Glutamatergic neuron (in vitro differentiated cells): ENCODE measurements at places on chromosomes 5 and 9. TPM values are rescaled to one million over a fixed set of nuclear protein-coding genes. Genes with fewer than 3 reads are reported as not detected.

The FGF1 gene
- total RNA-seq: not detected

GRCh38 chr5:4424895-4425294, 715.2 kb upstream of the ADAMTS16 start:
- no peak for DNase-seq

DNA sequence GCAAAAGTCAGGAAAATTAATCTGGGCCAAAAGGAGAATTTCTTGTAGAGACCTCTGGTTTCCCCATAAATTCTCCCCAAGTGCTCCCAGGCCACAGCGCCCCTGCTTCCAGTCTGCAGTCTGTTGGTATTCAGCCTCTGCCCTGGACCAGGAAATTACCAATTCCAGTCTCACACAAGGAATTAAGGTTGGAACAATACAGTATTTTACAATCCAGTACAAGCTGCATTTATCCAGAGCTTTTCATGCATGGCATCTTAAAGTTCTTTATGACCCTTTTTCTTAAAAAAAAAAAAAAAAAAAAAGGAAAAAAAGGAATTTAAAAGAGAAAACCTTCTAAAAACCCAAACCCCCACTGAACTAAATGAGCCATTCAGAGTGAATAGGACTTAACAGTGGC, 139.6 kb upstream of the RANBP3L start:
- DNase-seq: no peak

DNA sequence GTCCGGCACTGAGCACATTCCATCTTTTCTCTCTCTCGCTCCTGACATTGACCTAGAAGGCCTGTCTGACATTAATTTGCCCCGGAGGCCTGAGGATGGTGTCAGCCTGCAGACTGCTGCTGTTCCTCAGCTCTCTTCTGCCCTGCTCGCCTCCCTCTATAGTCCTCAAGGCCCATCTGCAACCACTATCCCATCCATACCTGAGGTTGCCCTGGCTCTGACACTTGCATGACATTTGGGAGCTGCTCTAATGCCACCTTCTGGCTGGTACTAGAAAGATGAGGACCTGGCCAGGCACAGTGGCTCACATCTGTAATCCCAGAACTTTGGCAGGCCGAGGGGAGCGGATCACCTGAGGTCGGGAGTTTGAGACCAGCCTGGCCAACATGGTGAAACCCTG, 38.6 kb upstream of the GGTA1 start:
- DNase-seq: no peak

The PRDM9 gene
- total RNA-seq: not detected

The OR1Q1 gene
- total RNA-seq: not detected

- no peak for DNase-seq
Measured at GRCh38 chr5:44360919-44361318, 28.3 kb downstream of the FGF10 start.

DNA sequence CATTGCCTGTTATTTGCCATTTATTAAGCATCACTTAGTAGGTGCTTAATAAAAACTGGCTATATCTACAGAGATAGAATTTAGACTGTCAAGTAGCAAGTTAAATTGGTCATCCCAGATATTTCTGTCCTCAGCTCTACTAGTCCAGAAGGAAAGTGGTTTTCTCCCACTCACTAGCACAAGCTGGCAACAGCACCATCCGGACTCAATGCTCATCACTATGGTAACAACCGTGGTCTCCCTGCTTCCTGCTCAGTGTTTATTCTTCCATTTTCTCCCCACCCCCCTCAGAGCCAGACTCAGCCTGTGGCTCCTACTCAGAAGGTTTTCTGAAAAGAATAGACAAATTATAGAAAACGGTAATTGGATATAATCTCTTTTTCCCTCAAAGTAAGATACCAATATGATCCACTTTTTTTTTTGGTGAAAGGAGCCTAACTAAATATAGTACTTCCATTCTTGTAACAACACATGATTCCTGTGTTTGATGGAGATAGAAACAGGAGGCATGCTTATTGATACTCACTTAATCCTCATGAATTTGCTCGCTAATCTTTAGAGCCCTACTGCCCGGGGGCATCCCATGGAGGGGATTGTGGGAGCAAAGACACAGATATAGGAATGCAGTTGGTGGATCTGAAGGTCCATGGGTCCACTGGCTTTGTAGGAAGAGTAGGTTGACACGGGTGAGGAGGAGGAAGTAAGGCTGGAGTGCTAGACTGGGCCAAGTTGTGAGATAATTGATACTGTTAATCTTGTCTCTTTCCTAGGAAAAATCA, 191.4 kb downstream of the MAN2A1 start:
- no peak for DNase-seq

- DNase-seq: no peak
Measured at GRCh38 chr9:86836797-86837196, 110.5 kb downstream of the GAS1 start.

The KLF4 gene
- total RNA-seq: 72.1 TPM

DNA sequence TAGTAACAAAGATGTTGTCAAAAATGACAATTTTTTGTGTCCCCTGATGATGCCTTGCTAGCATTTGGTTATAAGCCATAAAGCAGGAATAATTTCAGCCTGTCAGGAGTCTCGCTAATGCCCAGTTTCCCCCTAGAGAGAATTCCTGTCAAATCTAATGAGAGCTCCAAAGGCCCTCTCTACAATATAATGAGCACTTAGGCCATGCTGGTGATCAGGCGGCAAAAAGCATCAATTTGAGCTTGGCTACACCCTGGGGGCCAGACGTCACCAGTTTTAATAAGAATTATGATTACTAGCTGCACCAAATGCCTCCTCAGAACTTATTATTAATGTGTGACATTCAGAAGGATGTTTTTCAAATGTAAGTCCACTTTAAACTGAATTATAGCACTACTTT, 6.1 kb downstream of the TLE1 start:
- peak; percentile 46 for DNase-seq

DNA sequence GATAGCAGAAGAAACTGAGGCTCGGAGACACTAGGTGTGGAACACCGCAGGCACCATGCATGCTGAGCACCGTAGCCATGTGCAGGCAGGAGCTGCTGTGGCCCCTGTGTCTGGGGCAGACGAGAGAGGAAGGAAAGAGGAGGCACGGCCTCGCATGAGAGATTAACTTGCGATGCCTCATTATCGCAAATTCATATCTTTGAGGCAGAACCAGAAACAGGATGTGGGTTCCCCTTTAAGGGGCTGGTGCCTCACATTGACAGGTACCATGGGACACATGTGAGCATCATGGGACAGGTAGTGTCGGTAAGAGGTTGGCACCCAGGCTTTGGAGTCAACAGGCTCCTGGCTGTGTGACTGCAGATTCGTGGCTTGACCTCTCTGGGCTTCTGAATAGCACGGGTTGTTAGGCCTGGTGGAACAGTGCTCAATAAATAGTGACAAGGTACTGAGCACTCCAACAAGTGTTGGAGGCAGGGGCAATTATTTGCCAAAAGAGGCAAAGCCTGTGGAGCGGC, 40.8 kb downstream of the NAIF1 start:
- no peak for DNase-seq

DNA sequence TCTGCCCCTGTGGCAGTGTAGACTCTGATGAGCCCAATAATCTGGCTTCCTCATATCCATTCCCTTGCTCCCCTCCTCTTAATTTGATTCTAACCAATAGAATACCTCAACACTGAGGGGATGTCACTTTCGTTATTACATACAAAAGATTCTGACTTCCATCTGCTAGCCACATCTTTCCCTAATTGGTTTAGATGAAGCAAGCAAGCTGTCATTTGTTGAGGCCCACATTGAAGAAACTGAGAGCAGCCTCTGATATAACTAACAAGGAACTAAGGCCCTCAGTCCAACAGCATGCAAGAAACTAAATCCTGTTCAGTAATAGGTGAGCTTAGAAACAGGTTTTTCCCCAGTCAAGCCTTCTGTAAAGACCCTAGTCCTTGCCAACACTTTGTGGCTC, 5.8 kb downstream of the ADAMTS6 start:
- no peak for DNase-seq

DNA sequence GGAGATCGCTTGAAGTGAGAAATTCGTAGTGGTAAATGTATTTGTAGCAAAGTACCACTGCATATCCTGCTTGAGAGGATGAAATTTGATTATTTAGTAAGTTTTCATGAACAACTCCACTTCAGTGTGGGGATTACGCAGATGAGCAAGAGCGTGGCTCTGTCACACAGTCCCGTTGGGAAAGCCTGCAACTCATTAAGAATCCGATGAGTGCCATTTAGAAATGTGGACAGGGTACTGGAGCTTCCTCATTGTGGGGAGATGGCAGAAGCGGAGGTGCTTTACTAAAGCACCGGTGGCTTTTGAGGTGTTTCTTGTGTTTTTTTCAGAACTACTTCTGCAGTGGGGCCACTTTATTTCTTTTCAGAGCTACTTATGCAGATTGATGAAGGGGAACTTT, 1.4 kb downstream of the TJP2 start:
- DNase-seq: no peak

DNA sequence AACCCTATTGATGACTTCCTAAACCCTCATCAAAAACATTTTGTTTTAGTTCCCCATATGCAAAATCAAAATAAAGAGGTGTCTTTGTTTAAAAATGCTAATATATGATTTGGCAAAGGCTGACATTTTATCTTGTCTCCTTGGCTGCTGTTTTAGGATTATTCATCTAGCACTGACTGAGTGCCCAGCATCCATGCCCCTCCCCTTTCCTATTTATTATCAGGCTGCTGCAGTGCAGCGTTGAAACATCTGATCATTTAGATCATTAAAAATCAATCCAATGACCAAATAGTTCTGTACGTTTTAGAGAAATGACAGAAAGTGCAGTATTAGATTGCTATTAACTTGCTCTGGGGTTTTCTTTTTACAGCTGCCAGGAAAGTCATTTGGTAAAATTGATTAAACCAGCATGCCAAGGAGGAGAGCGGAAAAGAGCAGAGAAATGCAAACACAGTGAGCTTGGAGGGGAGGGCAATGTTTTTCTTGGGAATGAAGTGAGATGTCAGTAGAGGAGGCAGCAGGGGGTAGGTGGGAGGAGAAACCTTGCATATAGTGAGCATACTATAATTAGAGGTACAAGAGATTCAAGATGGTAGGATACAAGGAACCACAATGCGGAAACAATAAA, 286.3 kb downstream of the PDE4D start:
- DNase-seq: no peak

The TMEM171 gene
- total RNA-seq: 1.1 TPM

DNA sequence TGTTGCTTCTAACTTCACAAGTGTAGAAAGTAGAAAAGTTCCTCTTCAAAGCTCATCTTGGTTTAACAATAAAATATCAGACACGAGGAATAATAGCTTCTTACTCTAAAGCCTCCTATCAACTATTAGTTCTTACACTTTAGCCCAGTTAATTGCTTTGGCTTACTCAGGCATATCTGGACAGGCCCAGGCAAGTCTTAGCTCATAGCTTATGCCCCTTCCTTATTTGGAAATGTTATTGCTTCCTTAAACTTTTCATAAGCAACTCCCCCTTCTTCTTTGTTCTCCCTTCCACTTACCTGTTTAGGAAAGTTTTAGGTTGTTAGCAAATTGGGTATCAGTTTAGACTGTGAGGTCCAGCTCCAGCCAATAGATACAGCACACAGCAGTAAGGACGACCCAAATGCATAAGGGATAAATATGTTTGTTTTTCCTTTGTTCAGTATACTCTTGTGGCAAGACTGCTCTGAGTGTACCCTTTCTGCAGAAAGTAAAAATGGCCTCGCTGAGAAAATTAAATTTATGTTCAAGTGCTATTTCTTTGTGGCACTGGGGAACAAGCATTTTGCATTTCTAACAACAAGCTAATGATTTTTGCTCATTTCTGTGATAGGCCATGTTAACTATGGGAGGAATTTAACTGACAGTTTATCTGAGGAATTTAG, 162.1 kb downstream of the SMC2 start:
- no peak for DNase-seq

GRCh38 chr9:118189615-118190014, 485.4 kb downstream of the TLR4 start:
- DNase-seq: no peak

The EDIL3 gene
- total RNA-seq: 220 TPM

DNA sequence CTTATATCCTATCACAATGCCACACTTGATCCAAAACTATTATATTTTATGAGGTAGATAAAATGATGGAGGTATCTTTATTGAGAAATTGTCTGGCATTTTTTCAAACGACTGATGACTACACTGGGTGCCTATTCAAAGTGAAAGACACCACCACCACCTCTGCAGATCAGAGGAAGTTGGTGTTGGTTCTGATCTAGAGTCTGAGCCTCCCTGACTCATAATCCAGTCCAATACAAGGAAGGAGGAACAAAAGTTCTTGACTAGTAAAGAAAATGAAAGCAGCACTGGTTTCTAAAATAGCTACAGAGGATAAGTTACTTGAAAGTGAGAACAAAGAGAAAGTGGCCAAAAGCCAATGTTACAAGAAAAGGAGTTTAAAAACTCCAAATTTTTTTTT, 139.9 kb downstream of the RFX3 start:
- DNase-seq: no peak

DNA sequence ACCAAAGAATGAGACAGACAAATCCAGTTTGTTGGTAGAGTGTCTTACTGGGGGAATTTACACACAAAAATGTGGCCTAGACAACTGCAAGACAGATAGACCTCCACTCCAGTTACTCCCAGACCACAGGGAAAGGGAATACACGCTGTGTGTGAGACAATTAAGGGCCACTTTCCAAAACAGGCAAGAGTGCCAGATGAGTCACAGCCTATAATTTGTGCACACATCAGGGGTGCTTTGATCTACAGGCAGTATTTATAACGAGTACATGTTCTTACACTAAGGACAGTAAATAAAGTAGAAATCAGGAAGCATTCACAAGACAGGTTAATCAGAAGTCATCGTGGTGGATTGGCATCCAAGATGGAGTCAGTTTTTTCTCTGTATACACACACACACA, 114.8 kb downstream of the ZNF622 start:
- no peak for DNase-seq

The FOXD1 gene
- total RNA-seq: 2.8 TPM

GRCh38 chr5:15255576-15255975, 244.4 kb upstream of the FBXL7 start:
- no peak for DNase-seq

The TMOD1 gene
- 0.64 TPM for total RNA-seq

The MCC gene
- total RNA-seq: 46.1 TPM
